ENCODE measurements at places on chromosomes 16 and 17.
A peak's percentile ranks its signal among the peaks of the same experiment; 100 is the strongest.

DNA sequence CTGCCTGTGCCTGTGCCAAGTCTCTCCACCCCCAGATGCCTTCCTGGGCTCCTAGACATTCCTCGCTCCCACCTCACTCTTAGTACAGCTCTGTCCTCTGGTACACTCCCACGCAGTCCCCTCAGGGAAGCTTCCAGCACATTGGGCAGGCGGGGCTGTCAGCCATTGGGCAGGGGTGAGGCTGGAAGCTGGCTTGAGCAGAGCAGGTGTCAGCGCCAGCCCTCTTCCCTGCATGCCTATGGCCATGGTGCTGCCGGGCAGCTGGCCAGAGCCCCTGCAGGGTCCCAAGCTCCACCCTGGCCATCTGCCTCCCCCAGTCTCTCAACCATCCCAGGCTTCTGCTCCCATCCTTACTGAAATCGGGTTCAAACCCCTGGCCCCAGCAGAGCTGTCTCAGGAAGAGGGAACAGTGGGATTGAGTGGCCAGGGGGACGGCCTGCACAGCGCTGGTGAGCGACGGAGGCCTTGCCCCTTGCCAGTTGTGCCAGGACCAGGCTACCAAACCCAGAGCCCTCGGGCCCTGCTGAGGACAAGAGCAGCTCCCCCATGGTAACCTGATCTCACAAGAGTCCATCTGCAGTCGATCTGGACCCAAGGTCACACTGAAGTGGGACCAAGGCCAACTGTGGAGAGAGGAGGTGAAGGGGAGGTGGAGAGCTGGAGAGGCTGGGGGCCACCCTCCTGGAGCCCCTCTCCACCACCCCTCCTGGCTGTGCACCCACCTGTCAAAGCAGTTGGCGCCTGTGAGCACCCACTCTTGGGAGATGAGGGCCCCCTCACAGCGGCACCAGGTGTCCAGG, 2.4 kb upstream of the B9D1 start:
- no peak for DNase-seq

DNA sequence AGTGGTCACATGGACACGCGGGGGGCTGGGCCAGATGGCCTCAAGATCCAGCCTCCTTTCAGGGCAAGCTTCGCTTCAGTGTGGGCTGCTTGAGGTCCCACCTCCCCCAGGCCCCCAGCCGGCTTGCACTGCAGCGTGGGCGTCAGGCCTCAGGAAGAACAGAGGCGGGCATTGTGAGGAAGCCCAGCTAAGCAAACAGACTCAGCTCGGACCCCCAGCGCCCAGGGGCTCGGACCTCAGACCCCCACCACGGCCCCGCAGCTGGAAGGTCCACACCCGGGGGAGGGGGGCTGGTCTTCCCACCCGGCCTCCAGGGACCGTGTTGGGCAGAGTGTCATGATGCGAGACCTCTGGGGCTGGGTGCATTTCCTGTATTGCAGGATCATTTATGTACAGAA, 24.7 kb upstream of the ZNF469 start:
- DNase-seq: no peak

DNA sequence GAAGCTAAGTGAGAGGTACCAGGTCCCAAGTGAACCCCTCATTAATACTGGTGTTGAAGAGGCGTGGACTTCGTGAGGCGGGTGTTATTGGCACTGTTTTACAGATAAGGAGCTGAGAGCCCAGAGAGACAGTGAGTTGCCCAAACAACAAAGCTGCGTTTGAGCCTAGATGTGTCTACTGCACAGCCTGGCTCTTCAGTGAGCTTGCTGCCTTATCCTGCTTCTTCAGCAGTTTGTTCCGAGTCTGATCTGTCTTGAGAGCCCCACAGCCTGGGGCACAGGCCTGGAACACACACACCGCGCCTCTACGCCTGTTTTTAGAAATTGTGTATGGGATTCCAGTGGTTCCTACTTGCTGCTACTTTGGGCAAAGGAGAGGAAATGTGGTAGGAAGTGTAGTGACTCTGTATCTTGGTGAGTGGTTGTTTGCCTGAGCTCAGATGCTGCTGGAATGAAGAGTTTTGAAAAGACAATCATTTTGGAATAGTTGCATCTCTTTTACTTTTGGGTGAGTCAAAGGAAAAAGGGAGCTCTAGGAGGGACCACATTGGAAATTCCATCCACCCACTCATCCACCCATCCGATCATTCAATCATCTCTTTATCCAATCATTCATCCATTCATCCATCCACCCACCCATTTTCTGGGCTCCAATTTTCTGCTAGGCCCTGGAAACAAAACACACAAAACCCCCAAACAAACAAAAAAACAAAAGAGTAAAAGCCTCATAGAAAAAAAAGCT, 22.3 kb upstream of the PLCG2 start:
- DNase-seq: peak; percentile 23

DNA sequence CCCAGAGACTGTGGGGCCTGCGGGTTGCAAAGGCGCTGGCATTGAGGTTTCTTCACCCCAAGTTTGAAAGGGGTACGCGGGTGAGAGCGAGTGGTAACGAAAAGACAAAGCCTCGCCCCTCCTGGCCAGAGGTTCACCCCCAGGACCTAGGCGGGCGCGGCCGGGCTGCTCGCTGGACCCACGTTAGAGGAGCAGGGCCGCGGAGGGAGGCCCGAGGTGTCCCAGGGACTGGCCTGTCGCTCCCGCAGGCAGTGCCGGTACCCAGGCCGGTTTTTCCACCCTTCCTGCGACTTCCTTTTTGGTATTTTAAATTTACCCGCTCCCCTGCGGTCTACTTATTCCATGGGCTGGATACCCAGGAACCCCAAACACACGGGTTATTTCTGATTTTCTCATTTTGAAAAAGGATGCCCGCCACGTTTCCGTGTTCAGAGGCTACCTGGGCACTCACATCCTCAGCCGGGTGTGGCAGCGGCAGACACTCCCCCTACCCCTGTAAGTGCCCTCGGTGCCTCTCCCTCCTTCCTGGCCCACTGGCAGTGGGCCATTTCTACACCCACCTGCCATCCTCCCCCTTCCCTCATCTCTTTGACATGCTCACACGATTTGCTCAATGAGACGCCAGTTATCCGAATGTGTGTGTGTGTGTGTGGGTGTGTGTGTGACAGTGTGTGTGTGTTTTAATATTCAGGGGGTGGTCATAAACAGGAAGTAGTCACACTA, 1.6 kb upstream of the FOXL1 start:
- no peak for DNase-seq

DNA sequence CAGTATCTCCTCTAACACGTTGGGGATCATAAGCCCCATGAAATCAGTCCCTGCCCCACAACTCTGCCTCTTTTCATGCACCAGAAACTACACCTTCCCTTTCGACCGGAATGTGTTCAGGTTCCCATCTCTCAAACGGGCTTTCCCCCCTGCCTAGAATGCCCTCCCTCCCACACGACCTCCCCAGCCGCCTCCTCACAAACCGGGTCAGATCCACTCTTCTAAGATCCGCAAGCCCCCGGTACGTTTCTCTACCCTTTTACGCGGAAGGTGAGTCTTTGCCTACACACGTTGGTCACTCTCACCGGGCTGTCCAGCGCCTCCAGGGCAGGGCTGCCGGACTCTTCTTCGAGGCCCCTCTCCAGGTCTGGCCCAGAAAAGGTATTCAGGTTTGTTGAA, 708 bp downstream of the DHX33 start:
- no peak for DNase-seq

GRCh38 chr17:16820161-16820877, 130.3 kb downstream of the CCDC144A start:
- no peak for DNase-seq

DNA sequence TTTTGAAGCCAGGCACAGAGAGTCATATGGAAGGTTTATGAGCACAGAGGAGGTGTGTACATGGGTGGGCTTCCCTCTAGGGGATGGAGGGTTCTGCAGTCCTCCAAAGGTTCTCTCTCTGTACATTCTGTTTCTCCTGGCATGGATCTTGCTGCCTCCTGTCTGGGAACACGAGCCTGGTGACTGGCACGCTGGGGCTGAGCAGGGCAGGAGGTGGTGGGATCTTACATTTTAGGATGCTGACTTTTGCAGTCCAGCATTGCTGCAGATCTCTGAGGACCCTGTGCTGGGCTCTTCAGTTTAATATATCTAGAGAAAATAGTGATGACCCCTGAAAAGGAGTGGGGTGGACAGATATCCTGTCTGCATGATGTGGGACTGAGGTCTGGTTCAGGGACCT, 23.0 kb downstream of the FOXL1 start:
- no peak for DNase-seq

DNA sequence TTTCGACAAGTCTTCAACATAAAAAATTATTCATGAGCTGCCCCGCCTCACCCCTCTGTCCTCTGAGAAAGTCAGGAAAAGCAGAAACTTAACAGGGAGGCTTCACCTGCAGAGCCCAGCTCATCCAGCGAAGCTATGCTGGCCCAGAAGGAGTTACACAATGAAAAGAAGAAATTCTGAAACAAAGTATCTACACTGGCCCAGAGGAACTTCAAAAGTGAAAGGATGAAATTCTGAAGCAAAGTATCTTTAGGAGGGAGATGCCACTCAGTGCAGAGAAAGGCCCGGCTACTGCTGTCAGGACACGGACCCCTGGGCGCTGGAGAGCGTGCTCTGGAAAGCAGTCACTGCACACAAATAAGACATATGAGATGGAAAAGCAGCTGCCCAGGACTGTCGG, 1.6 kb downstream of the GALNS start:
- no peak for DNase-seq

DNA sequence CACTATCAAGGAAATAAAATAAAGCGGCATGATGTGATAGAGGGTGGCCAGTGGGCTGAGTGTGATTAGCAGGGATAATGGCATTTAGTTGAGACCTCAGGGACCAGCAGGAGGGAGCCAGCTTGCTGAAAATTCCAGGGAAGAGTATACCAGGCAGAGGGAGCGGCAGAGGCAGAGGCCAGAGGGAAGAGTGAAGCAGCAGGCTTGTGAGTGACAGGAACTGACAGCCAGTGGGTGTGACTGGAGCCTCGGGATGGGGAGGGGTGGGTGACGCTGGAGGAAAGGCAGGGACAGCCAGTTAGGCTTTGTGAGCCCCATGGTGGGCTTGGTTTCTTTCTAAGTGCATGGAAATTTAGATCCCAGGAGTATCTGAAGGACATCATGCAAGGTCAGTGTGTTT, 209.7 kb upstream of the CACNG3 start:
- no peak for DNase-seq

- DNase-seq: no peak
Observed at GRCh38 chr17:44417553-44417952, 28.1 kb upstream of the ITGA2B start.

GRCh38 chr17:30222721-30223175, 12.7 kb downstream of the SLC6A4 start:
- no peak for DNase-seq

GRCh38 chr16:84223456-84223855, 16.4 kb downstream of the KCNG4 start:
- DNase-seq: no peak

- peak; percentile 23 for DNase-seq
Observed at GRCh38 chr16:1188432-1189189, 35.7 kb downstream of the CACNA1H start.

DNA sequence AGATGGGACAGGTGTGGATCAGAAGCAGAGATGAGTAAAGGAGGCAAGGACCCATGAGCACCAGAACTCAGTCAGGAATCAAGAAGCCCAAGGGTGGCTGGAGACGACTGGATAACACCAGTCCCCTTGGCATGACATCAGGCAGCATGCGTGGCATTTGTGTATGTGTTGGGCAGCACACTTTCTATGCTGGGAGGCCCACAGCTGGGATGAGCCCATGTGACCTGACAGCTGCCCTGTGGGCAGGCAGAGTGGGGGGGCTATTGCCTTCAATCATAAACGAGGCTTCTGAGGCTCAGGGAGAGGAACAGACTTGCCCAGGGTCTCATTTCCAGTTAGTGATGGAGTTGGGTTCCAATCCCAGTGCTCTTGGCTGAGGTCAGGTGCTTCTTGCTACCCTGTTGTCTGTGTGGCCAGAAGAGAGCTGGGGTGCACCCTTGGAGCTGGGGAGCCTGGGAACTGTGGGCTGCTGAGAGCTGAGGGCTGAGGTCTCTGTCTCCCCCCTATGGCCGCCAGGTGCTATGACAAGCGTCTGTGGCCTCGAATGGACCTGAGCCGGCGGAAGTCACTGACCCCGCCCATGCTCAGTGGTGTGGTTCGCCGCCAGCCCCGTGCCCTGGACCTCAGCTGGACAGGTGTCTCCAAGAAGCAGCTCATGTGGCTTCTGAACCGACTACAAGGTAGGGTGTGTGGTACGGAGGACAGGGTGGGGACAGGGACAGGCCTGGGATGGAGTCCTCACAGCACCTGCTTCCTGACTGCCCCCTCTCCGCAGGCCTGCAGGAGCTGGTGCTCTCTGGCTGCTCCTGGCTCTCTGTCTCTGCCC, 7.1 kb upstream of the ORAI3 start:
- DNase-seq: peak; percentile 85

DNA sequence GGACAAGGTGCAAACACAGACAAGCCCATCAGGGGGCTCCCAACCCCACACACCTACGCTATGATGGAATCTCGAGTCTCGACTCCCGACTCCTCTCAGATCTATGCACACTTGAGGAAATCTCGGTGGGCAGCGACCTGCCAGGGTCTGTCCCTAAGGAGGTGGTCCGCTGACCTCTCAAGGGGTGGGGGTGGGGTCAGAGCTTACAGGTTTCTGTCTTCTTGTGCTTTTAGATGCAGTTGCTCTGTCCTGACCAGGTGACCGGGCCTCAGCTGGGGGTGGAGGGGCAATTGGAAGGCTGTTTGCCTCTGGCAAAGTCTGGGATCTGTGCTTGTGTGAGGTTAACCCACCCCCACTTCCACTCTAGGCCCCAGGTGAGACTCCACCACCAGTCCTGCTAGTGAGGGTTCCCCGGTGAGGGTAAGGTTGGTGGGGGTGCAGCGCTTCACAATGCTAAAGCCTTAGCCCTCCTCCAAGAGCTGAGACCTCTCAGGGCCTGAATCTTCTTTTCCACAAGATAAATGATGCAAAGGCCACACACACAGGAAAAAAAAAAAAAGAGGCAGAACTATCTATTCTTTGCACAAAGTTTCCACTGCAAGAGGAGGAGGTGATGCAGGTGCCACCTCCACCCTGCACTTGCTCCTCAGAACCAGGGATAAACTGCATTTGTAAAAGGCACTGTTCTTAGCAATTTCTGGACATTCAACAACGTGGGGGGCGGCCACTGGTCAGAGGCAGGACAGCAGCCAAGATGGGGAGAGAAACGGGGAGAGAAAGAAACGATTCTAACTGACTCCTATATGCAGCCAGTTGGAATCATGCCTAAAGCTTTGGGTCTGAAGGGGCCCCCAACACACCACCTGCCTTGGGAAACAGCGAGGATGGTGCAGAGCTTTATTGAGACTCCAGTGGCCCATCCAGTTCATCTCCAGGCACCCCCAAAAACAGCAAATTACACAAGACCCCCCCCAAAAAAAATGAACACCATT, 4.1 kb downstream of the CISD3 start:
- DNase-seq: no peak

Measured in hematopoietic multipotent progenitor cell treated with erythropoietin and hydrocortisone succinate and interleukin-3 and kit ligand, for 15 days (in vitro differentiated cells).